Cardiac muscle cell (in vitro differentiated cells and primary cell): ENCODE measurements at places on chromosomes 13 and 19.

DNA sequence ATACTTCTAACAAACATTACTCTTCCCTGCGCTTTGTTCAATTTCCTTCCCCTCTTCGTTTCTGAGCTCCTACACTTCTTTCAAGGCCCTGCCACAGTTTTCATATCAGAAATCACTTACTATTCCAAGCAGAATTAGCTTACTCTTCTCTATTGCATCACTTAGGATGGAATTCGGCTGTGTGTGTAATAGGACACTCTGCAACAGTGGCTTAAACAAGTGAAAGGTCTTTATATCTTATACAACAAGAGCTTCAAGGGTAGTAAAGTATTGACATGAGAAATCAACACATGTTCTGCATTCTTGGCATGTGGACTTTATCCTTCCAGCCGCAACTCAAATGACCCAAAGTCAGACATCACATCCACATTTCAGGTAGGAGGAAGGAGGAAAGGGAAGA is 279.6 kb downstream of the PCDH20 start:
- peak; percentile 24 for DNase-seq

DNA sequence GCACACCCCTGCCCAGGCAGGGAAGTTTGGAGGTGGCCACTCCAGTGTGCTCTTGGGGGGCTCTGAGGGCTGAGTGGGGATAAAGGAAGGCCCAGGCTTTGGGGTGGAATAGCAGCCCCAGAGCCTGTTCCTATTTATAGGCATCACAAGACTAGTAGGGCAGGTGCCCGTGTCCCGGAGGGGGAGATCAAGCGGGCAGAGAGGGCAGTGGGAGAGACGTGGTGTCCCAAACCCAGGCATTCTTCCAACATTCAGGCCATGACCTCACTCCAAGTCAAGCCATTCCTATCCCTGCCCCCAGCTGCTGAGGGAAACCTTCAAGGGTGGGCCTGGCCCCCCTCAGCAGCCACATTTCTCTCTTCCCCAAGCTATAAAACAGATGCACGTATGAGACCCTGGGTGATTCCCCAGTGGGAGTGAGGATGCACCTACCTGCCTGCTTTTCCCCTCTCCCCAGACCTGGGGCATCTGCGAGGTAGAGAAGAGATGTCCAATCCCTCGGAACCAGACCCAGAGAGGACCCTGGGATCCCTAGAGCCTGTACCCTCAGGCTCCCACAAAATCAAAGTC is 3.9 kb downstream of the WIZ start:
- no peak for DNase-seq

GRCh38 chr13:112062571-112063570 is 4.1 kb upstream of the SOX1 start:
- peak; percentile 71 for DNase-seq

- no peak for DNase-seq
These were observed 347.8 kb downstream of the ZNF536 start for GRCh38 chr19:30719999-30720345.

- no peak for DNase-seq
These were observed 5.7 kb upstream of the CEACAM18 start for GRCh38 chr19:51472607-51473006.

GRCh38 chr13:92224825-92225224 is 826.4 kb downstream of the GPC5 start:
- DNase-seq, result no peak

- DNase-seq, result no peak
These were observed 11.2 kb downstream of the SLC1A5 start for GRCh38 chr19:46776927-46777911.

- no peak for DNase-seq
These were observed 27.5 kb upstream of the SIGLEC11 start for GRCh38 chr19:49988433-49988832.

DNA sequence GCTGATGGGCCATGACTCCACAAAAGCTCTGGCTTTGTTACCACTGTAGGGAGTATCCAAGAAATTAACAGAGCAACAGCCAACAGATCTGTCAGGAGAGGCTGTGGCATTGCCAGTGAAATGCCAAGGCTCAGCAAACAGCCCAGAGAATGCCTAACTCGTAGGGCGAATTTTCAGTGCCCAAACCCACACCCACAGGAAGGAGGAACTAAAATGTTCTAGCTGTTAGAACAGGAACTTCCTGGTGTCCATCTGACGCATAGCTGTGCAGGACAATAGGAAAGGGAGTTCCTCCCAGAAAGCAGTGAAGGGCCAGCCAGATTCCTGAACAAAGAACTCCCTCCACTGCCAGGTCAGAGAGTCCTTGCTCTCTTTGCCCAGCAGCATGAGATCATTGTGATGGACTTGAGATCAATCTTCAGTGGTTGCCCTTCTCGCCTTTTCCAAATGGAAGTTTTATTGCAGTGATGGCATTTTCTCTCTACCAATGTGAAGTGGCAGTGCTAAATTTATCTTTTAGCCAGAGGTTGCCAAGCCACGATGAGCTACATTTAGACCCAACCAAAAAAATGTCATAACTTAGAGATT is 224.2 kb upstream of the STARD13 start:
- DNase-seq, result peak; percentile 58

GRCh38 chr13:42681326-42682100 is 99.9 kb upstream of the FAM216B start:
- no peak for DNase-seq

GRCh38 chr19:32350987-32351348 is 5.6 kb downstream of the ZNF507 start:
- DNase-seq, result no peak

DNA sequence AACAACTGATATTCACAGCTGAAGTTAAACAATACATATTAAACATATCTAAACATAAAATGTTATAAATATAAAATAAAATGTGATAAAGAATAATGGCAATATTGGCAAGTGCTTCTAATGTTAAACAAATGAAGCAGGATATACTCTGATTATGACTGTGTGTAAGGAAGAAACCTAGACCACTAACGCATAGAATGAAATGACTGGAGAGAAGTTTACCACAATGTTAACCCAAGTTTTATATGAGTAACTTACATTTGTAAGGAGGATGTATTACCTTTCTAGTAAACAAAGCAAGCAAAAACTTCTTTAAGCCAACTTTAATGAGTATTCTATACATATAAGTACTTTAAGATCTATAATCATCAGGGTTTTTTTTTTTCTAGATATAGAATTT is 43.0 kb downstream of the RB1 start:
- DNase-seq, result no peak

- no peak for DNase-seq
These were observed 411.0 kb downstream of the HS6ST3 start for GRCh38 chr13:96500953-96501352.

GRCh38 chr13:91960947-91961346 is 562.5 kb downstream of the GPC5 start:
- DNase-seq, result no peak

DNA sequence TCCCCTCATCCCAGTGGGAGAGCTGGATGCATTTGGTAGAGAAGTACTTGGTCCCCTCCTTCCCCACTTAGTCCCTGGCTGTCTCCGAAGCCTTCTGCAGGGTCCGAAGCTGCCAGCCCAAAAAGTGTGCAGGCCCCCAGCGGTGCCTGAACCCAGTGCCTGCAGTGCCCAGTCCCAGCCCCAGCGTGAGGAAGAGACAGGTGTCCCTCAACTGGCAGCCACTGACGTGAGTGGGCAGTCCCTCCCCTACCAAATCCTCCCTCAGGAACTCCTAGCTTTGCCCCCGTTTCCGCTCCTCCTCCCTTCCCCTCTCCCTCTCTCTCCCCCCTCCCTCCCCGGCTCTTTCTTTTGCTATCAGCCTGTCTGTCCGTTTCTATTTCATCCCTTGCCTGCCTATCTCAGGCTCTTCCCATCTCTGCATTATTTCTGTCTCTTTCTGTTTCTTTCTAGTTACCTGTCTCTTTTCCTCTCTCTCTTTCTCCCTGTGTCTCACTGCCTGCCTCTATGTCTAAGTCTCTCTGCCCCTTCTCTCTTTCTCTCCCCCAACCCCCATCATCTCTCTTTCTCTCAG is 1.8 kb upstream of the LTBP4 start:
- no peak for DNase-seq

DNA sequence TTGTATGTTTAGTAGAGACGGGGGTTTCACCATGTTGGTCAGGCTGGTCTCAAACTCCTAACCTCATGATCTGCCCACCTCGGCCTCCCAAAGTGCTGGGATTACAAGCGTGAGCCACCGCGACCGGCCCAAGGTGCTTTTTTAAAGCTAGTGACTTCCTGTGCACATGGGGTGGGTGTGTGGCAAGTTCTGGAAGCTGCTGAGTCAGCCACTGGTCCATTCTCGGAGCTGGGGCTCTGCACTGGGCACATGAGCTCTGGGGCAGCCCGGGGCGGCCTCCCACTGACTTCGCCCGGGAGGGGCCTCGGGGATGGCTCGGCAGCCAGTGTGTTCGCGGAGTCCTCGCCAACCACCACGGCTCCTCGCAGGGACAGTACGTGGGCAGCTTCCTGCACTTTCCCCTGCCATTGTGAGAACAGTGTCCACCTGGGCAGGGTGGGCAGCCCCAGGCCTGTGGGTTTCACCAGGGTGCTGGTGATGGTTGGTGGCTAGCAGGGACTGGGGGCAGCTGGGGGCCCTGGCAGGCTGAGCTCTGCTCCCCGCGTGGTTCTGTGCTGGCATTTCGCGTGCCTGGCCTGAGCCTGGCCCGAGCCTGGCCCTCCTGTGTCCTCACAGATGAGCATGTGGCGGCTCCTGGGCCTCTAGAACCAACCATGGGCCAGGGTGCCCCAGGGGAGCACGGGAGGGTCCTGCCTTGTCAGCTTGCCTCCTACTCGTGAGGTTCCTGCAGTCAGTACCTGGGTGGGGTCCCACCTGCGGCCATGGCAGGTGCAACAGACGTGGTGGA is 12.2 kb downstream of the CBARP start:
- DNase-seq, result no peak

GRCh38 chr13:98393873-98394272 is 183.0 kb downstream of the STK24 start:
- no peak for DNase-seq

DNA sequence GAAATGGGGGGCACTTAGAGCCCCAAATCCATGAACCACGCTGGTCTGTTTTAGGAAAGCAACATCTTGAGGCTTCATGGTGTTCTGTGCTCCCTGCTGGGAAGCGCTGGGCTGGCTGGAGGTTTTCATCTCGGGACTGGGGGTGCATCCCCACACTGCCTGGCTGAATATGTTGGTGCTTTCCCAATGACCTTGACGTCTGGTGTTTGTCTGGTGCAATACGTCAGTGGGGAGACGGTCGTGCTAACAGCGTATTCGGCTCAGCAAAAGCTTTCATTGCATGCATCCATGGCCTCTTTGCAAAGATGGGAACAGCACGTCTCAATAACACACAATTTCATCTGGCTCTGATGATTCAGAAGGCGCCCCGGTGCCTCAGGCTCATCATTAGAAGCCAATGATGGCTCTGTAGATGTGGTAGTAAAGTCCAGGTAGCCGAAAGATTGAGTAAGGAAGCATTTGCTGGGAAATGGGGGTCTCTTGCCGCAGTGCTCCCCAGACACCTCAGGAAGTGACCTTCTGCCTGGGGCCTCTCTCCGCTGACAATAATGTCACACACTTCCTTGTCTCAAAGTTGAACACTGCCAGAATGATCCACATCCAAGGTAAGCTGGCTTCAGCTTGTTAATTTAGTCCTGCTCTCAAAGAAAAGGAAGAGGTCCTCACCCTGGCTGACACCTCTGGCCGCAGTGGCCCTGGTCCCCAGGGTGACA is 97.7 kb downstream of the ING1 start:
- DNase-seq, result no peak

GRCh38 chr13:73168226-73168952 is 109.6 kb downstream of the KLF5 start:
- DNase-seq, result peak; percentile 25

GRCh38 chr19:57110592-57111328 is 9.0 kb upstream of the USP29 start:
- DNase-seq, result no peak
